ENCODE measurements at places on chromosomes 4 and X. TPM values are rescaled to one million over a fixed set of nuclear protein-coding genes. Genes with fewer than 3 reads are reported as not detected.

NCAPG gene
- 0.38 TPM for total RNA-seq

DNA sequence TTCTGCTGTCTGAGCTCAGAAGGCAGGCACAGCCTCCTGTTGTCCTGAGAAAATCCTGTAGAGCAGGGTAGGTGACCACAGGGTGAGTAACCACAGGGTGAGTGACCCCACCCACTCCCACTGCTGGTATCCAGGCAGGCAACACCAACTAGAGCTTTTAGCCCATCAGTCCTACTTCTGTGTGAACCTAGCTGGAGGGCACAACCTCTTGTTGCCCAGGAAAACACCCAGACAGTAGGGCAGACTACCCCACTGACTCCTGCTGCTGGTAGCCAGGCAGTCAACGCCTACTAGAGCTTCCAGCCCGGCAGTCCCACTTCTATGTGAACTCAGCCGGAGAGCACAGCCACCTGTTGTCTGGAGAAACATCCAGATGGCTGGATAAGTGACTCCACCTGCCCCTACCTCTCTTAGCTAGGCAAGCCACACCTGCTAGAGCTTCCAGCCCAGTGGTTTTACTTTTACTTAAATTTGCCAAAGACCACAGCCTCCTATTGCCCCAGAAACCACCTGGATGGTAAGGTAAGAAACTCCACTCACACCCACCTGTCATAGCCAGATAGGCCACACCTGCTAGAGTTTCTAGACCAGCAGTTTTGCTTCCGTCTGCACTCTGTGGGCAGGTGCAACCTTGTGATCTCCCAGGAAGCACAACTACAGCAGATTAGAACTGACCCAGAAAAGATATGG is 371.6 kb downstream of the INPP4B start:
- DNase-seq = no peak

RAP2C gene
- total RNA-seq = 30.1 TPM

GRCh38 chr4:2598511-2599303 is 62.3 kb downstream of the FAM193A start:
- no peak for DNase-seq

- DNase-seq = no peak
Observed at GRCh38 chr4:52105276-52105675, 54.2 kb downstream of the SPATA18 start.

- no peak for DNase-seq
Observed at GRCh38 chr4:113179091-113179490, 129.6 kb downstream of the ANK2 start.

DNA sequence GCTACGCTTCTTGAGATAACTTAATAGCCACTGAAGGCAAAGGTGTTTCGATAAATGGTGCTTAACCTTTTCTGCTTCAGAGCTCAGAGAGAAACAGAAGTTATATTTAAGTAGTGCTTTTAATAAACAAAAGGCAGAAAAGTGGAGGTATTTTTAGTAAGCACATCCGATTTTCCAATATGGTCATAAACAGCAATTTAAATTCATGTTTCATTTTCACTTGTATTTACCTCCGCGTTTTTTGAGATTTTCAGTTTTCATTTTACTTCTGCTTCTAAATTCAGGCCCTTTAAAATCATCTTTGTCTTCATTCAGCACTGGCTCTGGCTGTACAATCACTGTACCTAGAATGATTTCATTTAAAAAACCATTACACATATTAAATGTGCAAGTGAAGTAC is 92.4 kb downstream of the ATRX start:
- no peak for DNase-seq

GRCh38 chr4:94926936-94927335 is 169.2 kb downstream of the BMPR1B start:
- no peak for DNase-seq
